ENCODE measurements at places on chromosomes 12 and 14.

DNA sequence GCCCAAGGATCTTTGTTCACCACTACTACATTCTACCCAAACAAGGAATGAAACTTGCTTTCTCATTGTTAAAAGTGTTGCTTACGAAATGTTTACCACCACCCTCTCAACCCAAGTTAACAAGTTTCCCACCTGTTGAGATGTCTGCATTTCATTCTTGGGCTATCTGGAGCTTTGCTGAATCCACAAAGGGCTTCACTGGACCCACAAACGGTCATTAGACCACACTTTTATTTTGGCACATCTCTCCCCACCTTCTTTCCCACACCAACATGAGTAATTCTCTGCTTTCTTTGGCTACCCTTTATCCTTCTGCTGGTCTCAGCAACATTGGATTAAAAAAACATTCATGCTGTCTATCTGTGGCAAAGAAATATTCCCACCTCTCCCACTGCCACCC, 78.0 kb downstream of the TMEM260 start:
- DNase-seq = no peak

GRCh38 chr14:74950795-74951442, 4.5 kb downstream of the PGF start:
- no peak for DNase-seq

GRCh38 chr12:52380271-52380694, 5.2 kb downstream of the KRT84 start:
- DNase-seq = peak; percentile 51

- no peak for DNase-seq
Measured at GRCh38 chr14:33352821-33353220, 414.1 kb downstream of the NPAS3 start.

GRCh38 chr14:53927171-53927570, 29.5 kb downstream of the BMP4 start:
- DNase-seq = no peak

GRCh38 chr12:65838330-65838976, 14.2 kb downstream of the HMGA2 start:
- no peak for DNase-seq

DNA sequence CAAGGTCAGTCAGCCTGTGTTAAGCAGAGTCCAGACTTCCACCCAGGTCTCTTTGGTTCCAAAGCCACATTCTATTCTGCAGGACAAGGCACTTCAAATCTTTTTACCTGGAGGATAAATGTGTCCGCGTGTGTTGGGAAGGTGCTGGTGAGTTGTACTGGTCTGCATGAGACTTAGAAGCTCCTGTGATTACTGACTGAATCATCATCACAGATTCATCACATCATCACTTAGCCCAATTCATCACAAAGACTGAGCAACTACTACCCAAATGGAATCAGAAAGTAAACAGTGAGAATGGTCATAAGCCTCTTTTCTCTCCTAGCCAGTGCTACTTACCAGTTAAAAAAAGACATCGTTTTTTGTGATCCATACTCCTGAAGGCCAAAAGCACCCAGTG, 5.3 kb downstream of the SLC15A5 start:
- DNase-seq = no peak

DNA sequence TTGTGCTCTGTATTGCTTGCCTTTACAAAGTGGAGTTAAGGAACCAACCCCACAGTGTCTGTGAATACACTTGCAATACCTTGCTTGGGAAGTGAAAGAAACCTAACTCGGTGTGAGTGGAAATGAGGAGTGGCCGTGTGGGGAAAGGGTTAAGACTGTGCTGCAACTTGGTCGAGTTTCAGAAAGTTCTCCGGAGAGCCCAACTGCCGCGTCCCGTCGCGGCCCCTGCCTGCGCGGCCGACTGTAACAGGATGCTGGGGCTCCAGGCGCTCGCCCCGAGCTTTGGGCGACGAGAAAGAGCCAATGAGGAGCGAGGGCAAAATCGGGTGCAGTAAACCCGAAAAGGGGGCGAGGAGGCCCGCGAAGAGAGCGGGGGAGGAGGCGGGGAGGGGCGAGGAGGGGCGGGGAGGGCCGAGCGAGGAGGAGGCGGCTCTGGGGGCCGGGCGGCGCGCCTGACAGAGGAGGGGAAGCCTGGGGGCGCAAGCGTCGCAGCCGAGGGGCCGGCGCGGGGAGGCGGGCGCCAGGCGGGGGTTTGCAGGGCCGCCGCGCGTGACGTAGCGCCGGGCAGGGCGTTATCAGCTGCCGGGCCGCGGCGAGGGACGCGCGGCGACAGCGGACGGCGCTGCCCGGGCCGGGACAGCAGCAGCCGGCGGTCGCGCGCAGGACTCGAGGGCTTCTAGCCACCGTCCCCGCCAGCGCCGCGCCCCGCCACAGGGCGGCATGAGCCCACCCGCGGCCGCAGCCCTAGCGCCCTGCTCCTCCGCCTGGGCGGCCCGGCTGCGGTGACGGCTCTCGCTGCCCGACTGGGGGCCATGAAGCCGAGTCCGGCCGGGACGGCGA, at the start of gene DACT1:
Gene DACT1 (plus strand): TSS at position 572 of the 840 bp plus-strand sequence. CDS start 241 bp downstream, at position 813.
- no peak for DNase-seq

- DNase-seq = no peak
Measured at GRCh38 chr14:103199124-103199523, 75.9 kb downstream of the TNFAIP2 start.
